ENCODE measurements at places on chromosomes 4 and X.

GRCh38 chr4:10810411-10810810 is 125.8 kb upstream of the CLNK start:
- no peak for DNase-seq

DNA sequence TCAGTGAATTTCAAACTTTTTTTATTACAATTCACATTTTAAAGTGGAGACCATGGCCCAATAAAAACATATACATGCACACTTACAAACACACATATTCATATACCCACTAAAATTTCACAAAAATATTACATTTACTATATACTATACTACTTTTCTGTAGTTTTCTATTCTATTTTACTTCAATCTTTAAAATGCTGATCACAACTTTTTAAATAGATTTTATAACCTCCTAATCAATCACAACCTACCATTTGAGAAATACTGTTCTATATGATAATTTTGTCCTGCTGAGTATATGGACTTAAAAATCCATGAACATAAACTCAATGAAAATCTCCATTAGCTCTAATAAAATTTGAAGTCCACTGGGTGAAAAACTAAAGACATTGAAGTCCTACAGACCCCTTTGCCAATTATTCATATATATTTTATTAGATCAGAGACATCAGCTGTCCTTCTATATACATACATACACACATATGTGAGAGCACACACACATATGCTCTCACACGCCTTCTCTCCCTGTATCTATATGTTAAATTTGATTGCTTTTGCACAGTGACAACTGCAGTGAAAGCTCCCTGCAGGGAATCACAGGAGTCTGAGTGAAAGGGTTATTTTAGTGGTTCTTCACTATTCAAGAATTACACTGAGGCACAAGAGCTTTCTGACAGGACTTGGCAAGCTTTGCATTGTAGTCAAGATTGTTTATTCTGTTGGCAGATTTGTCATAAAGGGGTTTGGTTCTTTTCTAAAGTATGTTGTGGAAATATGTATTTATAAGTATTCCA is 46.7 kb upstream of the PRDM8 start:
- DNase-seq = no peak

DNA sequence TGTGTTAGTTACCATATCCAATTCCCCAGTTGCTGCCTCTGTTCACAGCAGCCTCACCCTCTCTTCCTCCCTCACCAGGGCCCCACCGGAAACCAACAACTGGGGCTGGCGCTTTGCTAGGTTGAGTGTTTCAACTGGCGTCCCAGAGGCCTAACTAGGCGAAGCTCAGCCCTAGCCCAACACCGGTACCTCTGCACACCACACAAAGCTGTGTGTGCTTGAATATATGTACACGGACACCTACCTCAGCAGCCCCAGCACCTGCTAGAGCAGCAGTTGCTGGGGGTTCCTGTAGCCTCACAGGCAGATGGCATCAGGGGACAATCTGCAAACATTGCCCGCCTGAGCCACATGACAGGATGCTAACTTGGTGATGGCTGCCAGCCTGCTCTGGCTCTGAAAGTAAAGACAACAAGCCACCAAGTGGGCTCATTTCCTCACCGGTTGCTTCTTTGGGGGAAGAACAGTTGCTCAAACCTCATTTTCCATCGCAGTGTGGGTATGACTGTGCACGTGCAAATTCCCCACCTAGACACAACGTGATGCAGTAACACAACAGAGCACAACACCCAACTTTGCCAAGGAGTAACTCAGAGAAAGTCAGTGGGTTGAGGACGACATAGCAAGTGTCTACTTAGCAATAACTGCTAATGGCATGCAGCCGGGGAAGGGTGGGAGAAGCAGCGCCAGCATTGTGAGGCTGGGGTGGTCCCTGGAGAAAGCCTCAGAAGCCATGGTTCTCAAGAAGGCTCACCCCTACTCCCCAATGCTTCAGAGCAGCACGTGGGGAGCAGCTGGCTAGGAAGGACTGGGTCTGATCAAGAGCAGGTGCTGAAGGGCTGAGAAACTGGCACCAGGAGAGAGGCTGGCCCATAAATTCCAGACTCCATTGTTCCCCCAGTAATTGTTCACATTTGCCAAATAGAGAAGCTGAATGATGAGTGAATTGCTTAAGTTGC is 139.5 kb downstream of the SH3KBP1 start:
- DNase-seq = peak; percentile 20

- DNase-seq = no peak
Observed at GRCh38 chrX:138287205-138287877, 424.2 kb downstream of the FGF13 start.

DNA sequence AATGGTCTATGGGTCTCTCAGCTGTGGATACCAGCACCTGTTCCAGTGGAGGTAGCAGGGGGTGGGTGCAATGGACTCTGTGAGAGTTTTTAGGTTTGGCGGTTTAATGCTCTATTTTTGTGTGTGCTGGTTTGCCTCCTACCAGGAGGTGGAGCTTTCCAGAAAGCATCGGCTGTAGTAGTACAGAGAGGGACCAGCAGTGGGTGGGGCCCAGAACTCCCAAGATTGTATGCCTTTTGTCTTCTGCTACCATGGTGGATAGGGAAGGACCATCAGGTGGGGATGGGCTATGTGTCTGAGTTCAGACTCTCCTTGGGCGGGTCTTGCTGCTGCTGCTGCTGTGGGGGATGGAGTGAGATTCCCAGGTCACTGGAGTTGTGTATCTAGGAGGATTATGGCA is 557.2 kb upstream of the GRID2 start:
- DNase-seq = no peak

DNA sequence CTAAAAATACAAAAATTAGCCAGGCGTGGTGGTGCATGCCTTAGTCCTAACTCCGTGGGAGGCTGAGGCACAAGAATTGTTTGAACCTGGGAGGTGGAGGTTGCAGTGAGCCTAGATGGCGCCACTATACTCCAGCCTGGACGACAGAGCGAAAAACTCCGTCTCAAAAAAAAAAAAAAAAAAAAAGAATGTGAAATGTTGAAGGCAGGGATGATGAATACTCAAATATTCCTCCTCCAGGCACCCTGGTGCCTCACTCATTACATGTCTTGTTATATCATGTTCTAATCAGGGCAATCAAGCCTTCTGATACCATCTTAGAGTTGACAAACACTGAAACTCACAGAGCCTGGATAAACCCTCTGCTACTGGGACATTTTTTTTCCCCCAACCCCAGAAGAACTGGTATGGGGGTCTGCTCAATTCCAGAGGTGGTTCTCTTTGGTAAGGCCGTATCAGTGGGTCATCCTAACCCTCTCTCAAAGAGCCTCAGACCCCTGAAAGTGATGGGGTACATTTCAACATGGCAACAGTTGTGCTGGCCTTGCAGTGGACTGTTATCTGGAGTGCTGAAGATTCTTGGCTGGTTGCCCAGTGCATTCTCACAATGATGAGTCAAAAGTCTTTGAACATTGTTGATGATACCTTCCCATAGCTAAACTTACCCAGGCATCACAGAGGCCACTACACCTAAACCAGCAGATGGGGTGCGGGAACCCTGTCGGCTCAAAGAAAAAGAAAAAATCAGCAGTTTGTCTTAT is 2.4 kb upstream of the SH3KBP1 start:
- no peak for DNase-seq

- no peak for DNase-seq
Observed at GRCh38 chr4:63708661-63709060, 700.6 kb downstream of the TECRL start.

DNA sequence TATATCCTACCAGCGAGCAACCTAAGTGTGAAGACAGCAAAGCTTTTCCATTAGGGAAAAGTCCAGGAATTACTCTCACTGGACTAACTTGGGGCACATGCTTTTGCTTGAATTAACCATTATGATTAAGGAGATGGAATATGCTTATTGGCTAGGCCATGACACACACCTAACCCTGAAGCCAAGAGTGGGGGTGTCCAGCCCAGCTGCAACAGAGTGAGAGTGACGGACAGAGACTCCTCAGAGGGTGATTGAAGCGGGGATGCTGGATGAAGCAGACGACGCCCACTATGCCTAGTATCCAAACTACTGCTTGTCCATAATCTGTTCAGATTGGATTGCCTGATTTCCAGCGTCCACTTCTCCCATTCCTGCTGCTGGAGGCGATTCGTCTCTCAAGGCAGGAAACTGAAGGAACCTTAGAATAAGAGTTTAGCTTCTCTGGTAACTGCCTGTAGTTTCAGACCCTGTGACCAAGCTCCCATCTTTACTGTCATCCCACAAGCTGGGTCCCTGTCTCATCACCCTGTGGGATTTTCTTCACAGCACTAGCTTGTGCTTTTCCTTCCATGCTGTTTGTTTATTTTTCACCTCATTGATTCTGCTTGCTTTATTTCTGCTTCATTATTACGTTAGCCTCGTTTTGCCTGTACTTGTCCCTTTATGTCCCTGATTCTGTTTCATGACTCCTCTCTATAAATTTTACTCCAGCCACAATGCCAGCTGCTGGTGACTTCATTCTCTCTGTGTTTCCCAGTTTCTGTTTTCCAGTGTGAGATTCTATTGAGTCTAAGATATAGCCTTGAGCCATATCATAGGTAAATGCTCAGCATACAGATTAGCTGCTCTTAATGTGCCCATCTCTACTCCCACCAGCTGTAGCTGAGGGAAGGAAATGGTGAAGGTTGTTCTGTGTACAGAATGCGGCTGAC is 19.0 kb downstream of the FAM47E start:
- DNase-seq = no peak

DNA sequence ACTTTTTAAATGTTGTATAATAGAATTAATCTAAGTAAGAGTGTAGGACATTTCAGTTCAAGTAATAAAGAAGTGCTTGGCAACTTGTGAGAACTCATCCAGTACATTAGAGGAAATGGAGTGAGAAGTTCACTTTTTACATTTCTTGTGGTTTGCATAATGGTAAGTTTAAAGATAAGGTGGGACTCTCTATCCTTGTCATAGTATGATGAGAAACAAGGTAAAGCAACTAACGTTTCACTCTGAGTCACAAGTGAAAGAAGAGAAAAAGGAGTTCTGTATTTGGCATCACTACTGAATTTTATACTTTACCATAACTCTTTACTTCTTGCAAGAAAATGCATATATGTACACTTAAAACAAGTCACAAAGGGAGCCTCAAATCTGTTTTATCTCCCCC is 219.4 kb downstream of the SLC4A4 start:
- DNase-seq = no peak

DNA sequence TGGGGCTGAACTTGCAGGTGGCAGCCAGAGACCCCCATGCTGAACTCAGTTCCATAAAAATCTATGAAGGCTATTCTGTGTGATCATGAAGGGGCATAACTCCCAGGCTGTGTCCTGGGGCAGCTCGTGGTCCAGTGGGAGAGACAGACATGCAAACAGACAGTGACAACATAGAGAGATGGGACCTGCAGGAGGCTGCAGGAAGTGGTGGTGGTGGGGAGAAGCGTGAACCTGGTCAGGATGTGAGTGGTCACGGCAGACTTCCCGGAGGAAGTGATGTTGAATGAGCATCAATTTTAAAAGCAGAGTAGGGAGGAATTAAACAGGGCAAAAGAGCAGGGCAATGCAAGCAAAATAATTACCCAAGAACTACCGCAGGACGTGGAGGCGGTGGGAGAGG is 23.2 kb upstream of the SORCS2 start:
- DNase-seq = no peak

- DNase-seq = no peak
Observed at GRCh38 chr4:2731907-2732317, 24.2 kb downstream of the TNIP2 start.

- no peak for DNase-seq
Observed at GRCh38 chr4:177532358-177532757, 90.1 kb upstream of the AGA start.

GRCh38 chrX:129553619-129554288 is 13.7 kb downstream of the OCRL start:
- DNase-seq = no peak
